ENCODE measurements at places on chromosomes 6 and 20.

GRCh38 chr20:689348-689747 is 13.7 kb upstream of the SCRT2 start:
- DNase-seq = no peak

DNA sequence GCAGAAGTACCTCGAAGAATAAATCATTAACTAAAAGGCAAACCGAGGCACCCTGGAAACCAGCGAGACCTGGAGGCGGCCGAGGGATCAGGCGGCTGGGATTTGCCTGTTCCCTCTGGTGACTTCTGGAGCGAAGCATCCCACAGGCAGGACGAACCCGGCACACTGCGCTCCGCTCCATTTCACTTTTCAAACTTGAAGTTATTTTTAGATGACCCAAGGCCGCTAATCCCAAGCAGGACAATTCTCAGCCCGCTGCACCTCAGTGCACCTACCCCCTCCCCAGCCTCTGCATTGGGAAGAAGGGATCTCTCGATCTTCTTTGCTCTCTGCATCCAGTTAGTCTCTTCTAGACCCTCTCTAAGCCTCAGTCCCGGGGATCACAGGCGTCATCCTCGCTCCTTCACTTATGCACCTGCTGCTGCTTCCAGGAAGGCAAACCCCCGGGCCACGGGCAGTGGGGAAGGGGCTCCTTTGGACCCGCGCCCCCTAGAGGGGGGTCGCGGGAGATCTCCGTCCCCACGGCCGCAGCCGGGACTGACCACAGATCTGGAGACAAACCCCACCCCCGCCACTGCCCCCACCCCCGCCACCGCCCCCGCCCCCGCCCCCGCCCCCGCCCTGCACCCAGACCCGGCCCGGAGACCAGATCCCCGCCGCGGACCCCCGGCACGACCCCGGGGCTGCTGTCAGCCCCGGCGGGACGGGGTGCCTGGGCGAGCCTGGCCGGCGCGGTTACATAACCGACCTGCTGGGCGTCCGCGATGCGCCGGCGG is 636 bp downstream of the RCAN2 start:
- no peak for DNase-seq

- no peak for DNase-seq
These were observed 57.6 kb upstream of the DYNLRB1 start for GRCh38 chr20:34458631-34459030.

DNA sequence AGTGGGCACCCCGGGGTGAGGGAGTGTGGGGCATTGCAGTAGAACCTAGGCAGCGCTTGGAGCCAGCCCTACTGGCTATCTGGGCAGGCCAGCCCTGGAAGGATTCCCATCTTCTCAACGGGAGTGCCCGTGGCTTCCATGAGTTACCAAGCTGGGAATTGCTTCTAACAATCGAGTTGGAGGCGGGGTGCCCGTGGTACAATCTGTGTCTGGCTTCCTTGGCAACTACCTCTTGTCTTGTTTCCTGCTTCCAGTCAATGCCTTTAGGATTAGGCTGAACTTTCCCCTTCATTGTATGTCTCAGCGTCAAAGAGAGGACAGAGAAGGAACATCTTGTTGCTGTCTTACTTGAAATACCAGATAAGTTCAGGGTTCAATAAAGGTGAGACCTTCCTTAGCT is 33.3 kb downstream of the PPP1R14C start:
- DNase-seq = no peak

GRCh38 chr6:104505838-104506237 is 353.9 kb downstream of the HACE1 start:
- DNase-seq = no peak

Data from activated CD4-positive, alpha-beta T cell treated with anti-CD3 and anti-CD28 coated beads, Interleukin-2, amount 50 U/mL, for 1 hour (primary cell).